GM12878 (cell line): ENCODE measurements at places on chromosomes 11 and 22. TPM values are rescaled to one million over a fixed set of nuclear protein-coding genes. Genes with fewer than 3 reads are reported as not detected.

MB gene
- 0.41 TPM in 1 of 2 replicates, not detected in the other for total RNA-seq

USP2 gene
- total RNA-seq, result 0.13 TPM in 1 of 2 replicates, not detected in the other

- H3K4me3 ChIP-seq, result no peak overlapping the region
- H3K27ac ChIP-seq, result no peak overlapping the region
- no peaks in the 10 kb centered on the region for H3K4me1 ChIP-seq
- DNase-seq, result no peak
These were observed 10.7 kb downstream of the KRTAP5-5 start for GRCh38 chr11:1640076-1640946.

DNA sequence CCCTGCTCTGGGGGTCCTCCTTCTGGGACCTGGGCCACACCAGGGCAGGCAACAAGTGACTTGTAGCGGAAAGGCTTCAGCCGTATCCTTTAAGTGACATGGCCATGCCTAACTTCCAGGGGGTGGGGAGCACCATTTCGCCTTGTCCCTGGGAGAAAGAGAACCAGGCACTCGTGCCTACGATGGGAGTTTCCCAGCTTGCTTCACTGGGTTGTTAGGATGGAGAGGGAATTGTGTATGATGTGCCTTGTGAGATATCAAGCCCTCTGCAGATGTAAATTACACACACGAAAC, 151.4 kb downstream of the CACNA1I start:
- DNase-seq, result no peak
- no peaks in the 10 kb centered on the region for H3K4me1 ChIP-seq
- no peaks in the 10 kb centered on the region; the same call in 1 of the 2 replicates for H3K27me3 ChIP-seq
- no peak overlapping the region for H3K4me3 ChIP-seq
